ENCODE measurements at places on chromosomes 6 and 20.

- no peak for DNase-seq
Observed at GRCh38 chr20:50876063-50876685, 55.1 kb downstream of the ADNP start.

DNA sequence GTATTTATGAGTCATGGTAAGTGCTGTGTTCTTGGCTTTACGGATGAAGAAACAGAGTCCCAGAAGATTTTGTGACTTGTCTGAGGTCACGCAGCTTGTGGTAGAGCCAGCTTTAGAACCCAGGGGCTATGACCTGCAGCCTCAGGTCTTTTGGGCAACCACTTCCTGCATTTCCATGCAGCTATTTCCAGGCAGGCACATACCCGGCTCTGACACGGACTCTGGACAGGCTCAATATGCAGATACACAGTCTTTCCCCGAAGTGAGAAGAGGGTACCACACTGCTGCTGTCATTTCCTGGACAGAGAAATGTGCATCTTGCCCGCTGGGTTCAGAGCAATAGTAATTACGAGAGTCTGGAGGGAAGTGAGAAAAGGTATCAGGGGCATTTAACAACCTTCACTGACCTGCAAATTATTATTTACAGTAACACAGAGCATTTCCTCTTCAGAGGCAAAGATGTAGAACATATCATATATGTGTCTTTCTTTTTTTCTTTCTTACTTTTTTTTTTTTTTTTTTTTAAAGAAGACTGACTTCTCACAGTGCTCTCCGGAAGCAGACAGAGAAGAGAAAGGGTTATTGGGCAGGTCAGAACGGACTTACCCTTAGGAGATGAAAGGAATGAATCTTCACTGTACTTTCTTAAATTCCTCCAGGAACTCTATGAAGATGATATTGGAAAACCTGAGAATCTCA is 185.1 kb downstream of the CLIC5 start:
- no peak for DNase-seq

DNA sequence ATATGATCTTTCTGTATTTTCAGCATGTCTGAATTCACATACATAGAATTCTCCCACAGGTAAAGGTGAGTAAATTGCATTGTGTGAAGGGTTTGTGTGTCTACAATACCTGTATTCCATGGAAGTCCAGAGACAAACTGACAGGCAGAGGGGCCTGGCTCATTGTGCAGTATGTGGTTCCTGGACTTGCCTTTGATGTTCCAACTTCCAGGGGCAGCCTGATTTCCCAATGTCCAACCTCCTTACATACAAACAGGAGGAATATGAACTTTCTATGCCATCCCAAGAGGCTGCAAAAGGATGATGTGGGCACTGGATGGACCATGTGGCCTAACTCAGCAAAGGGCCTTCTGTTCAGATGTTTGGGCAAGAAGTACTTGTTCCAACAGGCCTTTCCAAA is 58.5 kb downstream of the LYRM4 start:
- DNase-seq, result no peak

GRCh38 chr20:44454306-44454963 is 21.2 kb upstream of the TTPAL start:
- DNase-seq, result no peak

DNA sequence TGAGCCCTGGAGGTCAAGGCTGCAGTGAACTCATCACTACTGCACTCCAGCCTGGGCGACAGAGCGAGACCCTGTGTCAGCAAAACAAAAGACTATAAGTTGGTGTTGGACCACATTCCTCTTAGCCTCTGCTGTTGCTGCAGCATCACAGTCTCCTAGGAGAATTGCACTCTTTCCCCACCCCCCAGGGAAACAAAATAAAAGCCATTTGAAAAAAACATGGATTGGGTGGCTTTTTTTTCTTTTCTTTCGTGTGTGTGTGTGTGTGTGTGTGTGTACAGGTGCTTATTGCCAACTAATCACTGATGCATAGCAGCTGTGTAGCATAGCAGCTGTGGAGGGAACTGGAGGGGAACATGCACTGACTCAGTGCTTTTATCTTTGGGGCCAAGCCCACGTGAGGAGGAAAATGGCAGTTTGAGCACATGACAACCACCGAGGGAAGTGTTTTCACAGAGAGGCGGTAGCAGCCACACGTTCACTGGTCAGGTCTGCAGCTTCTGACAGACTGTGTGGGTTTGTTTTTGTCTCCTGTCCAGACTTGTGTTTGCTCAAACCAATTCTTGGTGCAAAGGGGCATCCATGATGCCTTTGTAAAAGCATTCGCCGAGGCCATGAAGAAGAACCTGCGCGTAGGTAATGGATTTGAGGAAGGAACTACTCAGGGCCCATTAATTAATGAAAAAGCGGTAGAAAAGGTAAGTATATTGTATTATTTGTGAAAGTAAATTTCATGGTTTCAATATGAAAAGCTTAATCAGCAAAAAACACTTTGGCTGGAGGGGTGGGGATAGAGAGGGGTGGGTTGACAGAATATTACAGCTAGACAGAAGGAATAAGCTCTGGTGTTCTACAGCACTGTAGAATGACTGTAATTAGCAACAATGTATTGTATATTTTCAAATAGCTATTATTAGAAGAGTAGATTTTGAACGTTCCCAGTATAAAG is 27.7 kb downstream of the ALDH5A1 start:
- DNase-seq, result no peak

DNA sequence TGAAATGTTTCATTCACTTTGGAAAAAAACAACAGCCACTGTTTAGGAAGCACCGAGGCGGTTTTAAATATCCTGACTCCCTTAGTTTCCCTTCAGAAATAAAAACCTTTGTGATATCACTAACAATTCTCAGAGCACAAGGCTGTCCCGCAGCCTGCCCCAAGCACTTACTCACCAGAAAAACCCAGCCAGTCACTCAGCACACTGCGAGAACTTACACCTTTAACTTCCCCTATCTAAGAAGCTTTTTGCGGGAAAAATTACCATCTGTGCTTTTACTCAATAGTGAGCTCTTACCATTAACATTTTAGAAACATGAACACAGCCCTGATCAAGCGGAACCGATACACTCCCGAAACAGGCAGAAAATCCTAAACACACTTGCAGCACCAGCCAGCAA is 9.3 kb downstream of the ZBTB46 start:
- no peak for DNase-seq

DNA sequence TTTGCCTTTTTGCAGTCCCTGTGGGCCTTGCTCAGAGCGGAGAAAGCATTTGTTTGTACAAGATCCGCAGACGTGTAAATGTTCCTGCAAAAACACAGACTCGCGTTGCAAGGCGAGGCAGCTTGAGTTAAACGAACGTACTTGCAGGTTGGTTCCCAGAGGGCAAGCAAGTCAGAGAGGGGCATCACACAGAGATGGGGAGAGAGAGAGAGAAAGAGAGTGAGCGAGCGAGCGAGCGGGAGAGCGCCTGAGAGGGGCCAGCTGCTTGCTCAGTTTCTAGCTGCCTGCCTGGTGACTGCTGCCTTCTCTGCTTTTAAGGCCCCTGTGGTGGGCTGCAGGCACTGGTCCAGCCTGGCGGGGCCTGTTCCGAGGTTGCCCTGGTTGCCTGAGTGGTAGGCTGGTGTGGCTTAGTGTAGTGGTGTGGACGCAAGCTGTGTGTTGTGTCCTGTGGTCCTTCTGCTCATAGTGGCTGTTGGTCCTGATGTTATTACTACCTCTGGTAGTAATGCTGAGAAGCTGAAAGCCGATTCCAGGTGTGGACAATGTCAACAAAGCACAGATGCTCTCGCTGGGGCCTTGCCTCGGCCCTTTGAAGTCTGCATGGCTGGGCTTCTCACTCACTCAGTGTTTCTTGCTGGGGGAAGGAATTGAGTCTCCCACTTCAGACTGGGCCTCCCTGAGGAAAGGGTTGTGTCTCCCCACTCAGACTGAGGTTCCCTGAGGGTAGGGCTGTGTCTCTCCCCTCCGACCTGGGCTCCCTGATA is 12.1 kb downstream of the VEGFA start:
- DNase-seq, result no peak

GRCh38 chr6:41098366-41098765 is 25.6 kb downstream of the NFYA start:
- no peak for DNase-seq

- DNase-seq, result no peak
Observed at GRCh38 chr6:635233-635632, 21.7 kb downstream of the HUS1B start.

DNA sequence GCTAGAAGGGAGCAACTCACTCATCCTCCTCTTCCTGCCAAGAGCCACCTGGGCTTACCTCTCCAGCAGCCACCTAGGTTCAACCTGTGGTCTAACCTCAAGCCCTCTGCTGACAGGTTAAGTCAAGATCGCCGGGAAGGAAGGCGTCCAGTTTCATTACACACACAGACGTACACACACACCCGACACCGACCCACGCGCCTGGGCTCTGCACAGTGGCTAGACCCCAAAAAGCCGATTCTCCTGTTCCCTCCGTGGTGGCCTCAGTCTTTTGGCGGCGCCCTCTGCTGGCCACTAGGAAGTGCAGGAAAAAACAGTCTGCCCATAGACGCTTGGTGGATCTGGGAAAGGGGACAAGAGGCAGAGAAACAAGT is 52.8 kb downstream of the MRPL14 start:
- peak; percentile 10 for DNase-seq

DNA sequence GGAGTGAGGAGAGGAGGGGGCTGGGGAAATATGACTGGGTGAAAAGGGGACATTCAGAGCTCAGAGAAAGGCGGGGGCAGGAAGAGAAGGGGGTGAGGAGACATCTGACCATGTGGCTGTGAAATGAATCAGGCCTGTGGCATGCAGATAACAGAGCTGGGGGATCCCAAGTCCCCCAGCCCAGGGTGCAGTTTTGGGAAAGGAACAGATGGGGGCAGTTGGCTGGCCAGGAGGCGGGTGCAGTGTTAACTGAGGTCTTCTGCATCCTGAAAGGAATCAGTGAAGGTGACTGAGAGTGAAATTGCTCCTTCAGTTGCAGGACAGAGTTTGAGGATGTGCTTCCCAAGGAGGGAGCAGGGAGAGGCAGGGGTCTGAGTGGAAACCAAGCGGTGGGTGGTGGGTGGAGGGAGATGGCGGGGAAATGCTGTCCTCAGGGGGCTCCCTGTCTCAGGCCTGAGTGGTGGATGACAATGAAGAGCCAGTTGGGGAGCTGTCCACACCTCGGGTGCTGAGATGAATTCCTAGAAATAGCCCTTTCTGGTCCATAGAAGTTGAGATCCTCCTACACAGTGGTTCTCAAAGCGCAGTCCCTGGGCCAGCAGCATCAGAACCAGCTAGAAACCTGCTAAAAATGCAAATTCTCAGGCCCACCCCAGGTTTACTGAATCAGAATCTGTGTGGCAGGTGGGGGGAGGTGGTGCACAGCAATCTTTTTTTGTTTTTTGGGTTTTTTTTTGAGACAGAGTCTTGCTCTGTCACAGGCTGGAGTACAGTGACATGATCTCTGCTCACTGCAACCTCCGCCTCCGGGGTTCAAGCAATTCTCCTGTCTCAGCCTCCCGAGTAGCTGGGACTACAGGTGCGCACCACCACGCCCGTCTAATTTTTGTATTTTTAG is 26.0 kb upstream of the CCDC167 start:
- no peak for DNase-seq

GRCh38 chr20:32912688-32913087 is 54.0 kb downstream of the EFCAB8 start:
- DNase-seq, result no peak

DNA sequence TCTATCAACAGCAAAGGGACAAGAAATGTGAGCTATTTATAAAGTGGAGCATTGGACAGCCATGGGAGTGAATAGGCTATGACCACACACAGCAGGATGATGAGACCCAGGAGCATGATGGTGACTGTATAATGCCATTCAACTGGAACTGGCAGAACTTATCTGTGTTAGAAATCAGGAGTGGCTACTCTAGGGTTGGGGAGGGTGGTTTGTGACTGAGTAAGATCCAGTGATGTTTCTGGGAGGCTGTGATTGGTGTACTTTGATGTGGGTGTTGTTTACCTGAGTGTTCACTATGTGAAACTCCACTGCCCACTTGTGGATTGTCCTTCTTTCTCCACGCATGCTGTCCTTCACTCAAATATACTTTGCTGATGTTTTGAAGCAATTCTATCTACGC is 11.5 kb upstream of the HLA-B start:
- DNase-seq, result no peak

DNA sequence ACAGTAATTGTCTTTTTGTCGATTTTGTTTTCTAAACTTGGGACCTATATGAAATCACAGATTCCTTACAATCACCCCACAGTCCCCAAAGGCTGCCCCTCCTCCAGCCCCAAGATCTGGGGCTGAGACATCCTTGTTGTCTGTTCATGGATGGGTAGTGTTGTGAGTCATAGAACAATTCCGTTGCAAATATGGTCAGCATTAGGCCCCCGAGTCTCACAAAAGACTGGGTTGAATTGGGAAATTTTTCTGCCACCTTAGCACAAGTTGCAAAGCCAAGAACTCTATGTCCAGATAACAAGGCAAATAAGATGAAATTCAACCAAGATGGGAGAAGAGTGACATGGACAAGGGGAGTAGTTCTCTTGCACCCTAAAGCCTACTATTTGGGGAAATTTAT is 10.5 kb upstream of the TAB2 start:
- no peak for DNase-seq

DNA sequence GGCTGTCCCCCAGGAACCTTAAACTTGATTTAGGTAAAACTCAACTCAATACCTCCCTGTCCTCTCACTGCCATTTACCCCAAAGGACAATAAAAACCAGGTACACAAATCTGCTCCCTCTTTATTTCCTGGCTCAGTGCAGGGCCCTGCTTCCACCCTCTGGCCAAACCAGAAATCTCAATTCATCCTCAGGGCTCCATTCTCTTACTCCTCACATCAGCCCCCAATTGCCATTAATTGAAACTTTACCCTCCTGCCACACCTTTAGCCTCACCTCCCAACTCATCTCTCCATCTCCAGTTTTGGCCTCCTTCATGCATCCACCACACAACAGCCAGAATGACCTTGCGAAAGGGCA is 10.5 kb downstream of the ZBTB2 start:
- DNase-seq, result no peak

DNA sequence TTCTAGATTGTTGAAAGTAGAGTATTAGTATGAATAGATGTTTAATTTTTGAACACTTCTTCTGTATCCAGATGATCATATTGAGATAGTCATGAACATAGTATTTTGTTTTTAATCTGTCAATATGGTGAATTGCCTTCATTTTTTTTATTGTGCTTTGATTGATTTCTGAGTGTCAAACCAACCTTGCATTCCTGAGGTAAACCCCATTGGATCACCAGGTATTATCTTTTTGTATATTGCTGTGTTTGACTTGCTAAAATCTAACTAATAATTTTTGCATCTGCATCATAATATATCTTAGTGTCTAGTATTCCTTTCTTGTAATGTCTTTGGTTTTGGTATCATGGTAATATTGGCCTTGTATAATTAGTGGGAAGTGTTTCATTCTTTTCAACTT is 25.5 kb downstream of the SERPINB1 start:
- DNase-seq, result no peak

DNA sequence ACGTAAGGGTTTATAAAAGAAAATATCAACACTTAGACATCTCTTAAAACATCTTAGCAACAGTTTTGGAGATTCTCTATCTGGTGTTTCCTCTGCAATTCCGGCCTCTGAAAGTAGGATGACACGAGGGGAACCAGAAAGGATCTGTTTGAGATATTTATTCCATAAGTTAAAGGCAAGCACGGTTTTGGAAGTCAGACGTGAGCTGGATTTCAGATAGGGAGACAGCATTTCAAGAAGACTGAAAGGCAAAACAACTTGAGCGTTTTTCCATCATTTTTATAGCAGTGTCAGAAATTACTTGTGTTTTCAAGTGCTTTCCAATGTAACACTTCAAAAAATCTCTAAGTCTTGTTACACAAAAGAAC is 52.9 kb upstream of the BTN3A2 start:
- DNase-seq, result no peak

GRCh38 chr6:17831135-17831534 is 124.4 kb upstream of the NUP153 start:
- no peak for DNase-seq

Measured in activated CD8-positive, alpha-beta memory T cell treated with anti-CD3 and anti-CD28 coated beads for 4 hours (primary cell).